ENCODE measurements at places on chromosomes 1 and 21. TPM values are rescaled to one million over a fixed set of nuclear protein-coding genes. Genes with fewer than 3 reads are reported as not detected.
A peak's percentile ranks its signal among the peaks of the same experiment; 100 is the strongest.

DNA sequence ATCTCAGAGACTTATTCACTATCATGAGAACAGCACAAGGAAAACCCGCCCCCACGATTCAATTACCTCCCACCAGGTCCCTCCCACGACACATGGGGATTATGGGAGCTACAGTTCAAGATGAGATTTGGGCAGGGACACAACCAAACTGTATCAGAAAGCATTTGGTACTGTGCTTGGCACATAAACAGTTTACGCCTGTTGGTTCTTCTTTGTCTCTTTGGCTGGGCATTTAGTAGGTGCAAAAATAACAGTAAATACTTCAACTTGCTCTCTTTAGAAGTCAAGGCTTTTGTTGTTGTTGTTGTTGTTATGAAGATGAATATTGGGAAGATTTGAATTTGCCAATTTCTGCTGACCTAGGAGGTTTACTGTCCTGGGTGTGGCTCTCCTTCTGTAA is 175.4 kb upstream of the IGSF21 start:
- no peak for DNase-seq

GRCh38 chr1:223811634-223812101 is 34.1 kb downstream of the TP53BP2 start:
- no peak for DNase-seq

DNA sequence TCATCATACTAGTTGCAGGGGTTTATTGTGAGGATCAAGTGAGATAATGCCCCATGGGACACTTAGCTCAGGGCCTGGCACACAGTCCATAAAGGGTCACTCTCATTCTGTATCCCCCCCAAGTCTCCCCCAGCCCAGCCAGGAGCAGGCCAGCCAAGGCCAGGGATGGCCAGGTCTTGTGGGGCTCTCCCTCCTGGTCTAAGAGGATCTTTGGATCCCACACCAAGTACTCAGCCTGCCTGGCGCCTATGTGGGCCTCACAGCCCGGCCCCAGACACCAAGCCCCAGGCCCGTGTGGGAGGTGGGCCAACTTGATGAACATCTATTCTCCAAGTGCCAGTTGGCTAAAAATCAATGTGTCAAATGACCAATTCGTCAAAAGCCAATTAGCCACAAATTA is 117.8 kb downstream of the GLIS1 start:
- no peak for DNase-seq

DNA sequence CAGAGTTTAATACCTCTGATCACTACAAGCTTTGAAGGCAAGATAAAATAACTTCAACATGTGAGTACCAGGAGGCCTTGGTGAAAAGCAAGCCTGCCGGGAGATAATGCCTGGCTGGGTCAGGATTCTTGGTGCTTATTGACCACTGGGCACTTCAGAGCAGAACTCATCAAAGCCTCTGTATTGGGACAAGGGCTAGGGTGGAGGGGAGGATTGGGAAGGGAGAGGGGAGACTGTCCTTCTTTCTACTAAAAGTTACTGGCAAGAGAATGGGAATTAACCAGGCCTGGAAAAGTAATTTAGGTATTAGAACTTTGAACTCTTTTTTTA is 35.2 kb downstream of the NEK2 start:
- DNase-seq: no peak

GRCh38 chr1:216144661-216145450 is 278.4 kb downstream of the USH2A start:
- DNase-seq: no peak

- DNase-seq: no peak
Observed at GRCh38 chr1:101632548-101633272, 364.0 kb downstream of the OLFM3 start.

GRCh38 chr1:85109475-85109874 is 61.2 kb upstream of the MCOLN3 start:
- peak; percentile 74 for DNase-seq

- no peak for DNase-seq
Observed at GRCh38 chr1:219559899-219560298, 53.0 kb downstream of the ZC3H11B start.

DNA sequence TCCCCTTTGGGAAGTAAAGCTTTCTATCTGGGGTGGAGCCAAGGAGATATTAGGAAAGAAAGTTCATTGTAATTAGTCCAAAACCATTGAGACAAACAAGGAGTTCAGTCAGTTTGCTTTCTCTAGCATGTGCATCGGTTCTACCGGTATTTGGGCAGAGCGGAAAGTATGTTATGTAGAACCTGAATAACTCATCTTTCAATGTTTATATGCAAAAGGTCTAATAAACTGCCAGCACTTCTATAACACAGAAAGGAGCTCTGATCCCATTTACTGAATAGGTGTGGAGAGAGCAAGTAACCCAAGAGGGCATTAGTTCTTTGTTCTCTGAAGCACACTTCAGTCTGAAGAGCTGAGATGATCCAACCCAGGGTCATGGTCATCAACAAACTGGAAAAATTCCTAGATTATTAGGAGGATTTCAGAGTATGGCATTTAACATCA is 3.5 kb downstream of the TGFB2 start:
- DNase-seq: no peak

DNA sequence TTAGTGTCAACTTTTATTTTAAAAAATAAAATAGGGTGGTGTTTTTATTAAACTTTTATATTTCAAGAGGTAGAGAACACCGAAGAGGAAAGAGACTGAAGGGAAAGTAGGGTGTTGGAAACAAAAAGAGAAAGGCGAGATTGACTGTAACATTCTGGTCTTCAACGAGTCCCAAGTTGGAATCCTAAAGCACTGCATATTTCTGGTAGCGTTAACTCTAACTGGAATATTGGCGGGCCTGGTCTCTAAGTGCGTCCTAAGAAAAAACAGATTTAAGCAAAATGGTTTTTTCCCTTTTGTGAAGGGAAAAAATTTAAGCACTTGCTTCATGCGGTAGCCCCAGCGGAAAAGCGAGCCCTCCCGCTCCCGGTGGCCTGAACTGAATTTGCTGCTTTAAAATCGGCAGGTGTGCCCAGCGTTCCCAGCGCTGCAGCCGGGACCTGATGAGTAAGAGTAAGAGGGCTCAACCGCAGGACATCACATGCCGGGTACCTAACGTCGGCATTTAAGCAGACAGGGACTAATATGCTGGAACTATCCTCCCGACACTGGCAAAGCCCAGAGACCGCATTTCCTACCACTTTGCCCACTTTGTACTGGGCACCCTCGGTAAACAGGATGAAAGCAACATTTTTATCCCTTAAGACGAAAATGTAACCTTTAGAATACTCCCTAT is 30.5 kb upstream of the NFIA start:
- peak; percentile 65 for DNase-seq

DNA sequence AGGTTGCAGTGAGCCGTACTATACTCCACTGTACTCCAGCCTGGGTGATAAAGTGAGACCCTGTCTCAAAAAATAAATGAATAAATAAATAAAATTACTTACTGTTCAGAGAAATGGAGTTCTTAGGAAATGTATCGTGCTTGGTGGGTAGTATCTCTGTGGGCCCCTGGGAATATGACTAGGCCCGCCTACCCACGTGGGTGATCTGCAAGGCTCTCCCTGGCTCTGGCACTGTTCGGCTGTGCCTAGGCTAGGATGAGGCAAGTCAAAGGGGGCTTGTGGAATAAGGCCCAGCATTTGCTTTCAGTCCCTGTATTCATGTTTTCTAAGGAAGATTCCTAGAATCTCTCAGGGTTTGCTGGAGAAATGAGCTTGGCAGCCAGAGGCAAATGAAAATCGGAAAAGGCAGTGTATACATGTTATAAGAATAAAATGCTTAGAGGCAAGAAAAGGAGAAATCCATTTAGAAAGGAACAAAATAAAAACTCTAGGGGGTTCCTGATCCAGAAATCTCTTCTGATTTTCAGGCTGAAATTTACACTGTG is 4.5 kb upstream of the CSRP1 start:
- peak; percentile 48 for DNase-seq

DNA sequence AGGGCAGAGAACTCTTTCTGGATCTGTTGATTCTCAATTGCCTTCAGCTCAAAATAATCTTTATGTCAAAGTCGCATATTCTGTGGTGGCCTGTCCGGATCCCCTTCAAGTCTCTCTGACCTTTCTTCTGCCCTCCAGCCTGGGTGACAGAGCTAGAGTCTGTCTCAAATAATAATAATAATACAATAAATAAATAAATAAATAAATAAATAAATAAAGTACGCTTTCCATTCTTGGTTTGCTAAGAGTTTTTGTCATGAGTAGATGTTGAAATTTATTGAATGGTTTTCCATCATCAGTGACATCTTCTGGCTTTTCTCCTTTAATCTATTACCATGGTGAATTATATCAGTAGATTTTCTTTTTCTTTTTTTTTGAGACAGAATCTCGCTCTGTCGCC is 30.7 kb downstream of the ERRFI1 start:
- DNase-seq: no peak

- DNase-seq: no peak
Observed at GRCh38 chr1:39737546-39738169, 1.0 kb upstream of the PPIE start.

- no peak for DNase-seq
Observed at GRCh38 chr1:76715474-76715873, 151.8 kb upstream of the ST6GALNAC5 start.

- no peak for DNase-seq
Observed at GRCh38 chr1:235852887-235853286, 13.8 kb downstream of the LYST start.

DNA sequence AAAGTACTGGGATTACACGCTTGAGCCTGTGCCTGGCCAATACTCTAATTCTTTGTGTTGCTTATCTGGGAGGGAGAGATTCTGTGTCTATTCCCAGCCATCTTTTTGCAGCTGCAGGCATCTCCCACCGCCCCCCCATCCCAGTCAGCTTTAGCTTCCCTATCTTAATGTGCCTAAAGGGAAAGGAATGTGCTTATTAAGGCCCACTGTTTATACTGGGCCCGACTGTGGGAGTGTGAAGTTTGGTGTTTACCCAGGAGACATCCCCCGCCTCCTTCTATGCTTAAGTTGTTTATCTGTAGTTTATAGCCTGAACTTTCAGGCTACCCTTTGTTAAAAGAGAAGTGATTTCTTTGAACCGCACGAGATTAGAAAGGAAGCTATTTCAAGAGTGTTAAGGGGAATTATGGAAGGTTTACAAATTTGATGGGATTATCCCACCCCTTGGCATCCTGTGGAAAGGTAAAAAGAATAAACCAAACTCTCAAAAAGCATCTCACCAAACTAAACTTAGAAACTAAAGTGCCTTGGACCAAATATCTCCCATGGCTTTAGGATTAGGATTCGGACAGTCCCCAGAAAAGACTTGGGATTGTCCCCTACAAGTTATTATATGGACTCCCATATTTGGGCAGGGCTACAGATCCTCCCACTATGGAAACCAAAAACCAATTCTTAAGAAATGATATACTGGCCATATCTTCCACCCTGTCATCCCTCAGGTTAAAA is 25.5 kb upstream of the ZNF496 start:
- DNase-seq: peak; percentile 76

DNA sequence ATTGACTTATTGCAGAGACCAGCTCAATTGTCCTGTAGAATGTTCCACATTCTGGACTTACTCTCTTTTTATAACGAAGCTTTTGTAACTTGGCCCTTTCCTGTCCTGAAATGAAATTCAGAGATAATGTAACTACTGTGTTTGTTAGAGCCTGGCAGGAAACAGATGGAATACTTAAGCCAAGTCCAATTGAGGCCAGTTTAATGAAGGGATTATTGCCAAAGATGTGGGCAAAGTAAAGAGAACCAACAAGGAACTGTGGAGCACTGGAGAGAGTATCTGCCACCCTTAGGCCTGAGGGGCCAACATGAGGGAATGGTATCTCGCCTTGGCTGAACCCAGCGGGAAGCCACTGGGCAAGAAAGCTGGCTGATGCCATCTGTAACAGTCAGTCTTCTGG is 32.9 kb downstream of the MFSD2A start:
- DNase-seq: no peak

DNA sequence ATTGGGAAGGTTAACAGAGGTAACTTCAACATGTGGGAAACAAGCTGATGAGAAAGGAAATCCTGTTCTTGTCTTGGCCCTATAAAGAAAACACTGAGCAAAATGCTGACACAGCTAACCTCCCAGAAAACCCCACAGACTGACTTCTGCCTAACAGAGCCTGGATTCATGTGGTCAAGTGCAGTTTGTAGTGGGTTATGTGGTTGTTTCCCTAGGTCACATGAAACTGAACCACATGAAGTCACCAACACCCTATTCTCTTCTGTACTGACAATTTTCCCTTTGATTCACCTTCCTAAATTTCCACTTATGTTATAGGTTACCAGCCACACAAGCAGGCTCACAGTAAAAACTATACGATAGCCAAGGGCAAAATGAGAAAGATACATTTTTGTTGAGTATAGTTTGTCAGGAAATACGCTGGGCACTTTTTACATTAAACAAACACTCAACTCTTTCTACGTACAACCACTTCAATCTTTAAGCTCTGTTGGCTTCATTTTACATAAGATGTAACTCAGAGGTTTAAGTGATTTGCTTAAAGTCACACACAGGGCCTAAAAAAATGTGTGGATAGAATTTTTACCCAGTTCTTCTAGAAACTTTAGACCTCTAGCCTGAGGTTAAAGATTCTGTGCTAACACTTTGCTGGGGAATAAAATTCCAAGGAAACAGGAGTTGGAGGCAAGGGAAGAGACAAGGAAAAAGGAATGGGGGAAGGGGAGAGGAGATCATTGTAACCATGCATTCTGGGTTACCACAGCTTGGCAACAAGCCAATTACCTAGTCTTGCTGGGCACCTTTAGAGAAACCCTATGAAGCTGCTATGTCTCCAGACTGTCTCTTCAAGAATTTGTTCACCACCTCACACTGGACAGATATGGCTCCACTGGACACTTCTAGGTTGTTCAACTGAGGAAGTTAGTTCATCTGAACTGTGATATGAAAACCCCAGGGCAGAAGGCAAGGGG is 601.6 kb upstream of the USP24 start:
- DNase-seq: no peak

DNA sequence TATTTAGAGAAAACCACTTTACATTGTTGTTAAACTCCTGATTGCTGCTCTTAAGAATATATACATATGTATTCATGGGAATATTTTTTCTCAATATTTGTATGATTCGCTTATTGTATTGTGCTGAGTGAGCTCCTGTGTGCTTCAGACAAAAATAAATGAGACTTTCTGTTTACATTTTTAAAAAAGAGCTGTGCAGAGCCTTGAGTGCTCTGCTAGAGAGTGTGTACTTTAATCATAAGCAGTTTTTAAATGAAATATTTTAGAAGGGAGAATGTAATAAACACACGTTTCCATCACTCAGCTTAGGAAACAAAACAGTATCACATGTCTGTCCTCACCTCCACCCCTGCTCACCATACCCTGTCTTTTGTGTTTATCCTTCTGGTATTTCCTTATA is 9.7 kb downstream of the PTPN14 start:
- DNase-seq: no peak

GRCh38 chr1:234102583-234102982 is 198.1 kb downstream of the SLC35F3 start:
- no peak for DNase-seq

GRCh38 chr1:58650141-58650540 is 49.7 kb downstream of the MYSM1 start:
- DNase-seq: no peak

GRCh38 chr1:30995990-30996612 is 69.4 kb downstream of the PUM1 start:
- DNase-seq: no peak

- DNase-seq: peak; percentile 93
Observed at GRCh38 chr1:162069334-162070093, at the start of gene NOS1AP. TSS of gene NOS1AP (plus strand) at chr1:162069691. CDS start at chr1:162070178, 487 bp downstream.

TMIGD3 gene
- total RNA-seq: 2.8 TPM

MMEL1 gene
- total RNA-seq: 0.72 TPM

SFN gene
- not detected for total RNA-seq

OR14A16 gene
- not detected for total RNA-seq

PROX1 gene
- total RNA-seq: 86.5 TPM

DNAI4 gene
- total RNA-seq: 18.6 TPM

SPRR1B gene
- not detected for total RNA-seq

NBPF10 gene
- total RNA-seq: 0.99 TPM

DNAJC6 gene
- total RNA-seq: 17.7 TPM
